ENCODE measurements at places on chromosomes 5 and 9. TPM values are rescaled to one million over a fixed set of nuclear protein-coding genes. Genes with fewer than 3 reads are reported as not detected.

DNA sequence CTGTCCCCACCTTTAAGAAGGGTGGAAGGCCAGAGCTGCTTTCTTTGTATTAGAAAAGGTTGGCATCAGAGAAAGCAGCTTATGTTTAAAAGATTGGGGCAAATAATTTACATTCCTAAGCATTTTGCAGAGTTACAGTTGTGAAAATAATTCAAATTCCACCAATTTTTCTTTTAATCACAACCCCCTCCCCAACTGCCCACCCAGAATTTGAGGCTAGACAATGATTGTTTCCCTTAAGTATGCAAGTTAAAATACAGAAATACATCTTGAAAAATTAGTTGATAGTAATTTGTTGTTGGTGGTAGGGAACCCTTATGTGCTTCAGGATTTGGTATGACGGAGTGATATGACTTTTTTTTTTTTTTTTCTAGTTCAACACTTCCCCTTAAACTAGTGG is 133.0 kb downstream of the ZSWIM6 start:
- DNase-seq: no peak

- no peak for DNase-seq
These were observed 235.0 kb downstream of the FANCC start for GRCh38 chr9:95082401-95083084.

DNA sequence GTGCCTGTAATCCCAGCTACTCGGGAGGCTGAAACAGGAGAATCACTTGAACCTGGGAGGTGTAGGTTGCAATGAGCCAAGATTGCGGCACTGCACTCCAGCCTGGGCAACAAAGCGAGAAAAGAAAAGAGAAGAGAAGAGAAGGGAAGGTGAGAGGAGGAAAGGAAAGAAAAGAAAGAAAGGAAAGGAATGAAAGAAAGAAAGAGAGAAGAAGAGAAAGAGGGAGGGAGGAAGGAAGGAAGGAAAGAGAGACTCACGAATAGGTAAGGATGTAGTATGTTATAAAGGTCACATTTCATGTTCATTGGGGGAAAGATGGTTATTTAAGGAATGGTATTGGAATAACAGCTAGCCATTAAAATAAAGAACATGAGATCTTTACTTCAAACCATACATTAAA is 10.4 kb upstream of the ANP32B start:
- DNase-seq: no peak

- DNase-seq: no peak
These were observed 15.7 kb downstream of the NACC2 start for GRCh38 chr9:136079211-136079915.

DNA sequence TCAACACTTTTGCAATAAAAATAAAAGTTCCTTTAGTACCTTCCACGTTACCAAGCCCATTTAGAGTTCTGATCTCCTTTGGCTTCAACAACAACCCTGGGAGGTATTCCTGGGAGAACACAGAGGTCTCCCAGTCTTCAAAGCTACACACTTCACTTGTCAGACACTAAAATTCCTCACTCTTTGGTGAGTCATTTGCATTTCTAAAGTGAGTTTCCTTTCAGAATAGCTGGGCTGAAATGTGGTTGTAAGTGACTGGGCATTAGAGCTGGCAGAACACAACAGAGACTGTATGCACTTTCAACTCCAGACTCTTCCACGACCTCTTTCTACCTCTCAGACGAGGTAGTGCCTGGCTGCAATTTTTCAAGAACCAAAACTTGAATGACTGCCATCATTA is 11.5 kb upstream of the F2RL1 start:
- DNase-seq: peak; percentile 75

DNA sequence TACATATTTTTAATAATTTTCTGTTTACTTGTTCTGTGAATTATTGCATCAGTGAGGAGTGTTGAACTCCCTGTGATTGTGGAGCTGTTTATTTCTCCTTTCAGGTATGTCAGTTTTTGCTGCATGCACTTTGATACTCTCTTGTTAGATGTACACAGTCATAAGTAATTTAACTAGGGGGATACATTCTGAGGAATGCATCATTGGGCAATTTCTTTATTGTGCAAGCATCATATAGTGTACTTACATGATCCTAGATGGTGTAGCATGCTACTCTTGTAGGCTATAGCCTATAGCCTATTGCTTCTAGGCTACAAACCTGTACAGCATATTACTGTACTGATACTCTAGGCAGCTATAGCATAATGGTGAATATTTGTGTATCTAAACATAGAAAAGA is 9.5 kb downstream of the DENND4C start:
- DNase-seq: no peak

- DNase-seq: no peak
These were observed 103.3 kb downstream of the SVEP1 start for GRCh38 chr9:110476251-110476650.

DNA sequence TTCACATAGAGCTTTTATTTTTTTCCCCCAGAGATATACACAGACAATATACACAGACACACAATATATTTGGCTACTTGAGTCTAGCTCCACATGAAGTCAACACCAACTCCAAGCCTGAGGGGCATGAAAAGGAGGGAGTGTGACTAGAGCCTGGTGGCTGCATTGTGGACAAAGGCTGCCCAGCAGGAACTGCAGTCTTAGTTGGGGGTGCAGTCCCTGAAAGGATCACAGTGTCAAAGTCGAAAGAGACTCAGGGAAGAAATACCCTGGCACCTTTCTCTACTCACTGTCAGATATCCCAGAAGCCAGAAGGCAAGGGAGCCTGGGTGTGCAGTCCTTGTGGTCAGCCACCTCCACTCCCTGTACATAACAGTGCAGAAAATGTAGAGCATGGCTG is 231.6 kb upstream of the RPS23 start:
- DNase-seq: no peak

DNA sequence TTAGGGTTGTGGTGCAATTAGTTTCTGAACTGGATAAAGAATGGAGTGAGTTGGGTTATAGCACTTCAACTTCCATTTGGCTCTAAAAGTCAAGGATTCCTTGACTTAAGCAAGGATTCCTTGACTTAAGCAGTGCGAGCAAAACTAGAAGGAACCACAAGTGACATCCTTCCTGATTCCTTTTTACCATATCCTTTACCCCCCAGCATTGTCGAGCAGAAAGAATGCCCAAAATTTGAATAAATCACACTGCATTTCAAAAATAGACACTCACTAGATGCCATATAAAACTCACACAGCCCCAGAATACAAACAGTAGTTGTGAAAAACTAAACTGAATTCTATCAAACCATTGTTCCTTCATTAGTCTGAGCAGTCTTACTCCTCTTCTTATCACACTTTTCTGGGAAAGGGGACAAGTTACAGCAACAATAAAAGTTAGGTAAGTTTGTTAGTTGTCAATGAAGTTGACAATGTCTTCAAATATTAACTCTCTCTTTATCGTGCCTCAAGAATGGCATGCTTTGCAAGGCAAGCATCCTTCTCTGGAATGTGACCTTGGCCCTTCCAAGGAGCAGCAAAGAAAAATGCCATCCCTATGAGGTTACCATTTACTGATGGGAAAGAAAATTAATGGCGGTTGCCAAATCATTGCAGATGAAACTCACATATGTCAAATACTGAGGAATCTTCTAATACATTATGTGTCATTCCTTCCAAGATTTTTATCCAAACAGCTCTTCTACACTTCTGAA is 273.3 kb upstream of the ANKRD55 start:
- DNase-seq: no peak

Gene HNRNPA0
- total RNA-seq: 20.0 TPM

Gene PRR16
- total RNA-seq: 4.4 TPM

GRCh38 chr9:15711931-15712330 is 159.1 kb downstream of the CCDC171 start:
- DNase-seq: peak; percentile 63

Gene CCNI2
- not detected for total RNA-seq

DNA sequence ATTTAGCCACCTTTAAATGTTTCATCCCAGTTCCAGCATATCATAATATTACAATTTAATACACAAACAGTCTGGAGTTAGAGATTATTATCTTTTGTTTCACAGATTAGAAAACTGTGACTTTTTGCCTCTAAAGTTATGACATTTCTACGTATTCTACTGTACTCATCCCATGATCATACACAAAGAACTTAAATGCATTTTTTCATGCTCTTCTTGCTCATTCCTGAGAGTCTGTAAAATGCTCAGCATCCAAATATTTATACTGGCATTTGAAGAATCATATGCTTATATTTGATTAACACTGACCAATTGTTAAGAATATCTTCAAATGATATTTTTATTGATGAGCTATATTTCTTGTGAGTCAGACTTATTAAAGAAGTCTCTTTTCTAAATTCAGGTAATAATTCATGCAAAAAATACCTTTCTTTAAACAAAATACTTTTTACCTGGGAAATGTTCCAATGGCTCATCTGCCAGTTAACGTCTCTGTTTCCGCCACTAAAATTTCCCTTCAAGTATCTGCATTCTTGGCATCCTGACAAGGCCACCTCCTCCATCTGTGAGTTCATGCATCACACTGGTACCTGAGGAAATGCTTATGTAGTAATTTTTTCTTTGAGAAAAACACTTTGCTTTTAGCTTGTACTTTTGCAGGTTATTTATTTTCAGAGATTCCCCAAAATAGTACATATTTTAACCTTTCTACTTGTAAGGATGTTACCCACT is 139.6 kb upstream of the RASA1 start:
- no peak for DNase-seq

GRCh38 chr9:128250839-128251731 is 24.7 kb downstream of the GOLGA2 start:
- no peak for DNase-seq

DNA sequence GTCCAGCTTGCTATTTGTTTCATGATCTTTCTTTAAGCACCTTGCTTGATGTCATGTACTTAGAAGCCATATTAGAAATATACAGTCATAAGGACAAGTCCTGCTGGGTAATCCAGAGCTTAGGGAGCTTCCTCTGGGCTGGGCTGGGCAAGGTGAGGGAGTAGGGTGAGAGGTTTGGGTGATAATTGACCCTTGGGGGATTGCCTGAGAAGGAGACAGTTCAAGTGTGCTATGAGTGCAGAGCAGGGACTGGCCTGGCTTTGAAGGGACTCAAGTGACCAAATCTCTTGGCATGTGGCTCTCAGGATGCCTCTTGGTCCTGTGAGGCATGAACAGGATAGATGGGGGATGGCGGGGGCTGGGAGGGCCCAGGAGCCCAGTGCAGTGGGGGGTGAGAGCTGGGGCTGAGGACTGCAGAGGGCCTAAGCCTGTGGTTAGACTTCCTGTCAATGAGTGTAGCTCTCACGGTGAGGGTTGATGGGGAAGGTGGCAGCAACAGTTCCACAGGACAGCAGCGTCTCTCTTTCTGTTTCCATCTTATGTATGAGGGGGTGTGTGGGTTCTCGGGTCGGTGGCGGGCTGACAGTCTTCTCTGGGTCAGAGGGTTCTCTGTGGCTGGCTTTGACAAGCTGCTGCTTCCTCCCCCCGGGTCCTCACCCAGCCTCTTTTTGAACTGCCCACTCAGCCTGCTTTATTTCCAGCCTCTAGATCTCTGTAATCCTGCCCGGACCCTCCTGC is 53.5 kb downstream of the RGS3 start:
- DNase-seq: no peak

Measured in fibroblast of the aortic adventitia (primary cell).